Temporal lobe (tissue), 4 donors: ENCODE measurements at places on chromosomes 2 and 18. TPM values are rescaled to one million over a fixed set of nuclear protein-coding genes. Genes with fewer than 3 reads are reported as not detected.

The GORASP2 gene
- total RNA-seq = 19.4 TPM

The HOXD13 gene
- not detected for total RNA-seq

The ELAC1 gene
- 8.9 TPM for total RNA-seq

The IL1F10 gene
- not detected for total RNA-seq

The CPS1 gene
- 2.0 TPM for total RNA-seq

The LRATD1 gene
- 17.5 TPM for total RNA-seq

The DOK6 gene
- total RNA-seq = 61.5 TPM

The MAP2 gene
- 767 TPM for total RNA-seq

The CRACDL gene
- total RNA-seq = 1.2 TPM

The GALNT3 gene
- total RNA-seq = 3.0 TPM

The CCT7 gene
- 153 TPM for total RNA-seq

The BMPR2 gene
- 91.7 TPM for total RNA-seq

The TGFA gene
- 3.7 TPM for total RNA-seq
